ENCODE measurements at places on chromosomes 16 and 17.
A peak's percentile ranks its signal among the peaks of the same experiment; 100 is the strongest.

GRCh38 chr17:21193031-21193430 is 20.9 kb downstream of the TMEM11 start:
- DNase-seq: no peak

- DNase-seq: no peak
Observed at GRCh38 chr17:9200699-9201359, 179.5 kb downstream of the NTN1 start.

DNA sequence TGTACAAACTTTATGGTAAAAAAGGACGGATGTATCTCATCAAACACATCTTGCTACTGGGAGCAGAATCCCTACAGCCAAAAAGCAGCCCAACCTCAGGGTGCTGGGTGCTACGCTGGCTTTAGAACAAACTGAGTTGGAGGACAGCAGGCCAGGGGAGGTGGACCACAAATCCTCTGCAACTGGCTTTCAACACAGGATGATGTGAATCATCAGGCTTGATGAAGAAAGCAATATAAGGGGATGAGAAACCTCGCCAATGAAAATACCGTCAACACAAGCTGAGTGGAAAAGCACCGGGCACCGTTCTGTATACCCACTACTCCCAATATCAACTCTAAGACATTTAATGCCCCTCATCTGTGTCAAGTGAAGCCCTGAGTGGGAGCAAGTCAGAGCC is 14.3 kb downstream of the HBQ1 start:
- no peak for DNase-seq

- no peak for DNase-seq
Observed at GRCh38 chr16:87712184-87712762, 53.5 kb downstream of the KLHDC4 start.

- DNase-seq: peak; percentile 17
Observed at GRCh38 chr17:1764284-1764683, 2.4 kb downstream of the SERPINF1 start.

GRCh38 chr17:65901394-65901793 is 290.5 kb downstream of the CEP112 start:
- DNase-seq: no peak

DNA sequence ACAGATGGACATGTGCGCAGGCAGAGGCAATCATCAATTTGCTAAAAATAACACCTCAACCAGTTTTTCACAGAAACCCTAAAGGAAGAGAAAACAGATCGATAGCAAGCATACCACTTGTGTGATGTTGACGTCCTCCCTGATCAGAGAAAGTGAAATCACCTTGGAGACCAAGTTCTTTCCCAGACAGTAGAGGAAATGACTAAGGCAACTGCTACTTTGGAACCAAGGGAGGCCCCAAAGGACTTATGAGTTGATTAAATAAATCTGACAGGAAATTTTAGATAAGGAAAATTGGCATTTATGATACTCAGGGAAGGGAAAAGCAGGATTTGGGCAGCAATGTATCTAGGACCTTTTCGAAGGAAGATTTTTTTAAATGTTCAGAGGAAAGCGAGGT is 267.1 kb upstream of the ASIC2 start:
- no peak for DNase-seq

- DNase-seq: no peak
Observed at GRCh38 chr17:55266051-55266957, 1.5 kb downstream of the HLF start.

DNA sequence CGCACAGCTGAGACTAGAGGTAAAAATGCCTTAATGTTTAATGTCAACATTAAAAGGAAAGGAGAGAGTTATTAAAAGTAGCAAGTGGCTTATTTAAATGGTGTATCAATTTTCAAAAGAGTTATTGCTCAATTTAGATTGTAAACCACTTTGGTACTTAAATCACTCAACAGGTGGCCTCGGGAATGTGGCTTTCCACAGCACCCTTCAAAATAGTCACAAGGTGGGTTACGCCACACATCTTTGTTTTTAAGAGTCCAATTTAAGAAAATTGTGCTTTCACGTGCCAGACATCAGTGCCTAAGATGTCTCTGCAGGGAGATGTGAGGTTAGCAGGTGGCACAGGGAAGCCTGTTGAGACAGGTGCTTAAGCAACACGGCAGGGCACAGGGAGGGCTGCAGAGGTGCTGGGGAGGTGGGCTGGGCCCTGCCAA is 27.5 kb upstream of the ADCY7 start:
- DNase-seq: no peak

Data from stimulated activated CD4-positive, alpha-beta T cell treated with anti-CD3 and anti-CD28 coated beads, TNF-alpha, amount 100 ng/mL, for 48 hours (primary cell).